ENCODE measurements at places on chromosomes 4 and X.

GRCh38 chr4:151866592-151866918 lies 105.7 kb upstream of the GATB start:
- DNase-seq = no peak

DNA sequence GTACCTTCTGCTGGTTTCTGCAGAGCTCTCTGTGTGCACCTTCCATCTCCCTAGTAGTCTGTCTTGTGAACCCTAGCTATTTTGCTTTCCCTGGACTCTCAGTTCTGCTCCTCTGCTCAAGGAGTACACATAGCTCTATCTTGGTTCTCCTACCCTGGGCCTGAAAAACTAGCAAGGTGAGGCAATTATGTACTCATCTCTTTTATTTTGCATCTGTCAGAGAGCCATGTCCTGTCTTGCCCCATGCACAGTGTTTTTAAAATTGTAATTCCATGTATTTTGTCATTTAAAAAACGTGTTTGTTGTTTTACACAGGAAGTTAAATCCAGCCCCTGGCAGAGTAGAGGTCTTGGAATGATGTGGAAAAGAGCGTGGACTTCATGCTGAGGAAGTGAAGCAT lies 684.9 kb upstream of the CPEB2 start:
- no peak for DNase-seq

DNA sequence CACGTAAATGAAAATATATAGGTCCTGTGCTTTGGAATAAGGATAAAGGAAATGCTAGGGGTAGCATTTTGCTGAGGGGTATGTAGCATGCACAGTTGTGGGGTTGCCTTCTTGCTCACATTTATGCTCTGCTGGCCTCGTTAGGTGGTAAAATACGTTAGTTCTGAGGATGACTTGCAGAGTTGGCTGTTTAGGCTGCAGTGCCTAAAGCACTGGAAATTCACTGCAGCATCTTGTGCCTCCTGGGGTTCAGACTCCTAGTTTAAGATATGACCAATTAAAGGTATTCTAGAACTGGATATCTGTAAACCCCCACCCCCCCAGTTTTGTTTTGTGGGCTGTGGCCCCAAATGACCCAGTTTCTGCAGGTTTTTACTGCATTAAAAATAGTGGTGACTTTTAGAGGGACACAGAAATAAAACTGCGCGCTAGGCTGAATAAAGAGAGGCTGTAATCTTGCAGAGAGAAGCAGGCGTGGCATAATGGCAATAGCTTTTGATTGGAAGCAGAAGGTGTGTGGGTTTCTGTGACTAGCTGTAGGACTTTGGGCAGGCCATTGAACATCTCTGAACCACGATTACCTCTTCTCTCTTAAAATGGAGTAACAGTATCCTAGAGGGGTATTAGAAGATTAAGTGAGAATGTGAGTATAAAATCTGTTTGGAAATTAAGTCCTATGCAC lies 79.3 kb downstream of the REPS2 start:
- no peak for DNase-seq

DNA sequence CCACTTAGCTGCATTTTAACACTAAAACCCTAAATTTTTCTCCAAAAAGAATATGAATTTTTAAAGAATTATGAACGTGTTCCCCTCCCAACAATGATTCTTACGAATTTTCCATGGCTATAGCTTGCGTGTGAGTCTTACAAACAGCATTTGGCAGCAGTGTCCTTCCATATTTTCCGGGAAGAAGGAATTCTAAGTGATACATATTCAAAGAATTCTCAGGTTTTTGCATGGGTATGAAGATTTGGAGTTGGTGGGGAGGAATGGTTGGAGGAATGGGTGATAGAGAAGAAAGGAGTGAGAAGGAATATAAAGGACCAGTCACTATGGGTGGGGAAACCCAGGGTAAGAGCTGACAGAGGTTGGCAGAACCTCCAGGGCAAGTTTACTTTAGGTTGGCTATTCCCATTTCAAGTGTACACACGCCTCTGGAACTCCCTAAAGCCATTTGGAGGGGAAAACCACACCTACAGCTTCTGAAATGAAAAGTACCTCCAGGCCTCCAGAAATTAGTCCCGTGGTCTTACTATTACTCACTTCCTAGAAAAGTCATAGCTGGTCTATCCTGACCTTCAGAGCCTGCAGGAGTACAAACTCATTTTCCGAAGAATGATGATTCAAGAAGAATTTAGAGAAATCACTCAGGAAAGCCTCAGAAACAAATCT lies 420.8 kb upstream of the DIPK2B start:
- no peak for DNase-seq

- no peak for DNase-seq
Measured at GRCh38 chr4:17788956-17789355, 7.5 kb upstream of the FAM184B start.

GRCh38 chr4:183618681-183619080 lies 40.3 kb downstream of the RWDD4 start:
- no peak for DNase-seq

- DNase-seq = no peak
Measured at GRCh38 chr4:105433421-105433820, 40.4 kb downstream of the PPA2 start.

DNA sequence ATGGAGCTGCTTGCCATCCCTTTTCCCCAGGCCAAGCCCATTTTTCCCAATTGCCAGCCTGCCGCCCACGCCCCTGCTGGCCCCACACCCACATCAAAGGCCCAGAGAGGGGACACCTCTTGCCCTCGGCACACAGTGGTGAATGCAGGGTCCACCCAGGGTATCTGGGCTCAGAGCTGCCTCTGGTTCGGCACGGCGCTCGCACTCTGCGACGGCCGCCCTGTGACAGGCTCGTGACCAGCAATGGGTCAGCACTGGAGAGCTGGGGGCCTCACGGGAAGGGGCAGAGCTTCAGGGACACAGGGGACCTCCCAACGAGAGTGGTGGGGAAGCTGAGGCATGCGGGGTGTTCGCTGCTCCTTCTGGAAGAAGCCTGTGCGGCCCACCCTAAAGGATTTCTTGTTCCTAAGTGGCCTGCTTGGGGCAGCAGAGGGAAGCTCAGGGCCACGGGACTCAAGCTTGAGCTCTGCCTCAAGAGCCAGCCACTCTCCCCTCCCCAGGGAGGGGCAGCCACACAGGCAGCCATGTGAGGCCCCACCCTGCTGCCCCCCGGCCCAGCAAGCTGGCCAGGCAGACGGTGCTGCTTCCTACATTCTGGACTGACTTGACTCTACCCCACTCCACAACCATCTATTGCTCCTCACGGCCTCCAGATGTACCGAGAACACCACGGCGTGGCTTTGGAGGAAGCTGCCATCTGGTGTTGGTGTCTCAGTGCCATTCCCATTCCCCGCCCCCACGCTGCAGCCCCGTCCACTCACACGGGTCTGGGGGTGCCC lies 73.7 kb downstream of the ABLIM2 start:
- DNase-seq = no peak

DNA sequence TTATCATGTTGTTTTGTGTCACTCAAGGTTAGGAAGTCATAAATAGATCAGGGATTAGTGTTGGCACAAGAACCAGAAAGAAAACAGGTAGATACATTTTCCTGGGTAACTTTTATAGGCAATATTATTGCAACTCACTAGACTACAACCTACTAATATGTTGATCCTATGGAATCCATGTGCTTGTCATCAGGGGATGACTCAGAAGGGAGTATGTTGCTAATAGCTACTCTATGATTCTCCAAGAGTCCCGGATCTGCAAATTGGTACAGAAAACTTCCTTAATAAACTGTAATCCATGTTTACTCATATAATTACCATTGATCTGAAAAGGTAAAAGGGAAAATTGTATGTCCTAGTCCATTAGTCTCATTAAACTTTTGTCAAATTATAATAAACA lies 11.7 kb upstream of the GNRHR start:
- no peak for DNase-seq

GRCh38 chr4:169649545-169650226 lies 29.3 kb downstream of the CLCN3 start:
- no peak for DNase-seq

DNA sequence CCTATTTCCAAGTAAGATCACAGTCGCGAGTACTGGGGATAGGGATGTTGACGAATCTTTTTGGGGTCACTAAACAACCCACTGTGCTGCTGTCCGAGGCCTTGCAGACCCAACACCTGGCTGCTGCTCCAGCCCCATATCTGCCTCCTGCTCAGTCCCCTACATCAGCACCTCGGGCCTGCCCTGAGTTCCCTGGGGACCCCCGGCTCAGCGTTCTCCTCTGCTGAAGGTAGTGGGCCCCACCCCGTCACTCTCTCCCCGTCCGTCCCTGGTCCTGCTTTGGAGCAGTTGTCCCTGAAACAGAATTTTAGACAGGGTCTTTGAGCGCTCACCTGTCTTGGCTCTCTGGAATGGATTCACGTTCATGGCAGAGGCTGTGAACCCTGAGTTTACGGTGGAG lies 202.4 kb upstream of the PSAPL1 start:
- DNase-seq = no peak

- DNase-seq = no peak
Measured at GRCh38 chr4:71595576-71596108, 188.2 kb downstream of the GC start.

DNA sequence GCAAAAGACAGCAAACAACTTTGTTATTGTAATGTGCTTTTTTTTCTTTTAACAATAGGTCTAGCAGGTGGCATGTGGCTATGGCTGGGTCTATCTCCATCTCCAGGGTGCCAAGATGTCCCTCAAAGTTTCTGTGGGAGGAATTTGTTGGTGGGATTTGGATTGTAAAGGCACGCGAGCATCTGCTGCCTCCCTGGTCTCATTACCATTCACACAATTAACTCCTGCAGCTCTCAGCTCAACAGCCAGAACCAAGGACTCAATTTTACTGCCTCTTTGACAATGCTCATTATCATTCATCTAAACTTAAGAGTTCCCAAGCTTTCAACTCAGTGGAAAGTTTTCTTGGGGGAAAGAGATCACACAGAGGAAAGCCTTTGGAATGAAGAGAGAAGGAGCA lies 10.9 kb upstream of the PCDH18 start:
- DNase-seq = no peak

DNA sequence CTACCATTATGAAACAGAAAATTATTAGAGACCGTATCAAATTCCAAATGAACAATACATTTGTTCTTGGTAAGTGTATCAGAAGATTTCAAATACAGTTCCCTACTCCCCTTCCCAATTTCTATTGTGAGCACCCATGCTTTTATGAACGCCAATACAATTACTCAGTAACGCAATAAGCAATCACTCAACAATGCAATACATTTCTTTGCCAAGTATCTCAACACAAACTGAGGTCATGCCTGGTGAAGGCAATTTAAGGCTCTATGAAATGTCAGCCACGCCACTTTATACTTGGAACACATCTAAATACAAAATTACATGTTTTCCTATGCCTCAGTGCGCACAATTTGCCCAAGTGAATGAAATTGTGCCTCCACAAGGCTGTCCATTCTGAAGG lies 712 bp downstream of the PNPLA4 start:
- no peak for DNase-seq
